ENCODE measurements at places on chromosomes 7 and 10.

GRCh38 chr7:131159961-131160361, 167.7 kb upstream of the MKLN1 start:
- ATAC-seq: no peak

DNA sequence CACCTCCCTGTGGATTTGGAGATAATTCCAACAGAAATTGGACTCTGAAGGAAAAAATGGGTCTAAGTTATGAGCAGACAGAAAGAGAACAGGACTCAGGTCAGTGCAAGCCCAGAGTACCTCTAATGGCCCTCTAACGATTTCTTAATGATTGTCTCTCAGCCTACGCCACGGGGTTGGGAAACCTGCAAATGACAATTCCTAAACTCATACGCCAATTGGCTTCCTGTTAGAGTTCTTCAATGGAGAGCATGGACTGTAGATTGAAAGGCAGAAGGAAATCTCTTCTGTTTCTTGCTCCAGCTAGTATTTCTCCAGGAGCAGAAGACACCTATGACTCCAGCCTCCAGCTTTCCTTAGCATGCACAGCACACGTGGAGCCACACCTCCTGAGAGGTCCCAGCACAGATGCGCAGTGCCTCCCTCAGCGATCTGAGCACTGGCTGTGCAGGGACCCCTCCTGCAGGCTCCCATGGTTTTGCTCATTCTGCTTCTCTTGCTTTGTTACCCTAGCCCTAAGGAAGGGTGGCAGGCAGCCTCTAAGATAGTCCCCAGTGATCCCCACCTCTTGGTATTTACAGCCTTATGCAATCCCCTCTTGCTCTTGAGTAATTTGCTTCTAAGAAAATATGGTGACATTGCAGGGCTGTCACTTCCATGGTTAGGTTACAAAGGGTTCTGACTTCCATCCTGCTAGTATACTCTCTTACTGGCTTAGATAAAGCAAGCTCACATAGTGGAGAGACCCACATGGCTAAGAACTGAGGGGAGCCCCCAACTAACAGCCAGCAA, 30.1 kb downstream of the DENND11 start:
- no peak for ATAC-seq

DNA sequence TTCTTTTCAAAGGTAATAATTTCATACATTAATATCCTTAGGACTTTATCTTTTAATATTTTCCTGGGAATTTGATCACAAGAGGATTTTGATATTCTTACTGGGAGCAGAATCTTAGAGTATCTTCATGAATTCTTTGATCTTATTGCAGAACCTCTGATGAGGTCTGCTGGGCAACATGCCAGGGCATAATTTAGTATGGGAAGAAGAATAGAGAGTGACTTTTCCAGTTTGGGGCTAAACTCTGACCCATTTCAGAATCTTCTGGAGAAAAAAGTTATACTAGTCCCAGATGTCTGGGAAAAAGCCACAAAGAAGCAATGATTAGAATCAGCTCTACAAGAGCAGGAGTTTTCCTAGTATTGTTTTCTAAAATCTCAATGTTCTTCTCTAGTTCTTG, 28.0 kb upstream of the RSU1 start:
- ATAC-seq: no peak

GRCh38 chr10:113762083-113762482, 10.6 kb downstream of the PLEKHS1 start:
- no peak for ATAC-seq

- no peak for ATAC-seq
Measured at GRCh38 chr7:157814931-157815705, 478.3 kb downstream of the DNAJB6 start.

- ATAC-seq: no peak
Measured at GRCh38 chr7:16055263-16055976, 365.9 kb downstream of the CRPPA start.

- ATAC-seq: no peak
Measured at GRCh38 chr10:52574697-52575096, 197.9 kb downstream of the MBL2 start.

- no peak for ATAC-seq
Measured at GRCh38 chr10:114611617-114612016, 46.5 kb downstream of the ABLIM1 start.
